ENCODE measurements at places on chromosomes 4 and X.

GRCh38 chr4:10333942-10334341, 123.3 kb downstream of the ZNF518B start:
- no peak for DNase-seq

GRCh38 chr4:188918787-188919186, 779.5 kb downstream of the TRIML1 start:
- DNase-seq: no peak

- peak; percentile 67 for DNase-seq
These were observed 24.0 kb downstream of the SMIM14 start for GRCh38 chr4:39614487-39615162.

DNA sequence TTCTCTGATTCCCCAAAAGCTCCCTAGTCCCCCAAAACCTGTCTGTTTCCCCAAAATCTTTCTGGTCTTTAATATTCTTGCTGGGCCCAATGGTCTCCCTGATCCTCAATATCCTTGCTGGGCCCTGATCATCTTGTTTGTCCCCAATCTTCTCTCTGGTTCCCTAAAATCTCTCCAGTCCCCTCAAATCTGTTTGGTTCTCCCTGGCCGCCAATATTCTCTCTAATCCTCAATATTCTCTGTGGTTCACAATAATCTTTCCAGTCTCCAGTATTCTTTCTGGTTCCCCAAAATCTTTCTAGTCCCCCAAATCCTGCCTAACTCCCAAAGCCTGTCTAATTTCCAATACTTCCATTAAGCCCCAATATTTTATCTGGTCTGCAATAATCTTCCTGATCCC, 18.5 kb downstream of the P2RY8 start:
- no peak for DNase-seq

DNA sequence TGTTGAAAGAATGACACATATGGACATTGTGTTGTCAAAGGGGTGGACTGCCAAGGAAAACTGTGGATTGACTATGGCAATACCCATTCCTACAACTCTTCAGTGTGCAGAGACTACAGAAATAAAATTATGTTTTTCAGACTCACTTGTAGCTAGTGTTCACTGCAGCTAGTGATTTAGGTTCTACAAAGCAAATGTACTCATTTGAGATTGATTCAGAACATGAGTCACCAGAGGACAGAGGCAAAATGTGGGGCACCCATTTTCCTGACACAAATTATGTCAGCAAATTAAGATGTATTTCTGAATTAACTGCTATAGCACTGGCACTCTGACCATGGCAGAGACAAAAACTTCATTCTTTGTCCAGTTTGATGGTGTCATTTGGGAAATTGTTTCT, 40.7 kb downstream of the SPCS3 start:
- DNase-seq: no peak

GRCh38 chr4:37989398-37990260, 29.4 kb downstream of the PTTG2 start:
- peak; percentile 32 for DNase-seq

DNA sequence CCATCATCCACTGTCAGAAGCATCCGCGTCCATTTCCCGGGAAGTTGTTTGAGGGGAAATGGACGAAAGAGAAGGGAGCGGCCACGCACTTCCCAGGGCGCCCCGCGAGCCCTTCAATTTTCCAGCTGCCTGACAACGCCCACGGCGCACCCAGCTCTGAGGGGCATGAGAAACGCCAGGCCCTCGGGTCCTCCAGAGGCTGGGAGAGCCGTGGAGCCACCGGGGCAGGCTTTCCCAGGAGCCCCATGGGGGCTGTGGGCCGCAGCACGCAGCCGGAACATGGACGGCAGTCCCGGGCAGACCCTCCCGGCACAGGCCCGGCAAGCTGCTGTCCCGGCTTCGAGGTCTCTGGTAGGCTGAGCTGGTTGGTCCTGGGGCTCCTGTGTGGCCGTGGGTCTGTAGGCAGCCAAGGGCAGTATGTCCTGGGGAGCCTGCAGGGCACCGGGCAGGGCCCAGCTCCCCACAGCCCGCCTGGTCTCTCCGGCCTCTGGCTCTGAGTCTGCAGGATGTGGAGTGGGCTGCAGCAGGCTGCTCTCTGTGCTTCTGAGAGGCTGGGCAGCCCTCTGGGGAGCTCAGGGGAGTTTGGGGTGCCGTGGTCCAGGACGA, 115.2 kb downstream of the FAM53A start:
- no peak for DNase-seq

DNA sequence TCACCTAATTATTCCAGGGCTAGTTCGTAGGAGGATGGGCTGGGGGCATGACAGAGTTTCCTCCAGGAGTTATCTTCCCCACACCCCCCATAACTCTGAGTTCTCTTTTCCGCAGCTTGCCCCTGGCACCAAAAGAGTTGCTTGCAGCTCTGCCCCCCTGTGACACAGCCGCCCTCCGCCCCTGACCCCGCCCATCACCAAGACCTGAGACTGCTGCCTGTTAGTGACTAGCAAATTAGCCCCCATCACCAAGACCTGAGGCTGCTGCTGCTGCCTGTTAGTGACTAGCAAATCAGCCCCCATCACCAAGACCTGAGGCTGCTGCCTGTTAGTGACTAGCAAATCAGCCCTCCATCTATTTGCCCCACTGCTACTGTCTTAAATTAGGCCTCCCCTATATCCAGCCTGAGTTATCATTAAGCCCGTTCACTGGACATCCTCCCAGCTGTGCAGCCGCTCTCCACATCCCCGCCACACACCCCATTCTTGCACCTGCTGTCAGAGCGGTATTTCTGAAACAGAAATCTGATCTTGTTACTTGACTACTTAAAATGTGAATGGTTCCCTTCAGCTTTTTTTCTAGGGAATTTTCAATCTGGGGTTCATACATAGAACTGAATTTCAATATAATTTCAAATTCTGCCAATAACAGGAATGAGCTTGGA, 1.5 kb upstream of the PAPSS1 start:
- no peak for DNase-seq

- DNase-seq: no peak
These were observed 2347.1 kb downstream of the PCDH7 start for GRCh38 chr4:33067221-33067620.

DNA sequence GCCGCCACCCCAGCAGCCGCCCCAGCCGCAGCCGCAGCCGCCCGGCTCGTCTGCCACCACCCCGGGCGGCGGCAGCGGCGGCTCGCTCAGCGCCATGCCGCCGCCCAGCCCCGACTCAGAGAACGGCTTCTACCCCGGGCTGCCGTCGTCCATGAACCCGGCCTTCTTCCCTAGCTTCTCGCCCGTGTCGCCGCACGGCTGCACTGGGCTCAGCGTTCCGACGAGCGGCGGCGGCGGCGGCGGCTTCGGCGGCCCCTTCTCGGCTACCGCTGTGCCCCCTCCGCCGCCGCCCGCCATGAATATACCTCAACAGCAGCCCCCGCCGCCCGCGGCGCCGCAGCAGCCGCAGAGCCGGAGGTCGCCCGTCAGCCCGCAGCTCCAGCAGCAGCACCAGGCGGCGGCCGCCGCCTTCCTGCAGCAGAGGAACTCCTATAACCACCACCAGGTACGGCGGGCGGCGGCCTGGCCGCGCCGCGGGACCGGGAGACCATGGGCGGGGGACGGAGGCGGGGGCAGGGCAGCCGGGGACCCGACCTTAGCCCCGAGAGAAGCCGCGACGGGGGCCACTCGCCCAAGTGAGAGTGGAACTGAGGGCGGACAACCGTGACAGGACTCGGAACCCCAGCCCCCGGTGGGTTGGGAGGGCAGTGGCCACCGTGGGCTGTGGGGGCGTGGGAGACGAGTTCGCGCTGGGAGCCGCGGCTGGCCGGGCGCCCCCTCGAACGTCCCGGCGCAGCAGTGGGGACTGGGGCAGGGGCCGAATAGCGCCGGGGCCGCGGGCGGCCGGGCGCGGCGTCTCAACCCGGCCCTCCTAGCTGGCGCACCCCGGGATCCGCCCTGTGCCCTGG, 1.8 kb downstream of the CPEB2 start:
- peak; percentile 30 for DNase-seq

DNA sequence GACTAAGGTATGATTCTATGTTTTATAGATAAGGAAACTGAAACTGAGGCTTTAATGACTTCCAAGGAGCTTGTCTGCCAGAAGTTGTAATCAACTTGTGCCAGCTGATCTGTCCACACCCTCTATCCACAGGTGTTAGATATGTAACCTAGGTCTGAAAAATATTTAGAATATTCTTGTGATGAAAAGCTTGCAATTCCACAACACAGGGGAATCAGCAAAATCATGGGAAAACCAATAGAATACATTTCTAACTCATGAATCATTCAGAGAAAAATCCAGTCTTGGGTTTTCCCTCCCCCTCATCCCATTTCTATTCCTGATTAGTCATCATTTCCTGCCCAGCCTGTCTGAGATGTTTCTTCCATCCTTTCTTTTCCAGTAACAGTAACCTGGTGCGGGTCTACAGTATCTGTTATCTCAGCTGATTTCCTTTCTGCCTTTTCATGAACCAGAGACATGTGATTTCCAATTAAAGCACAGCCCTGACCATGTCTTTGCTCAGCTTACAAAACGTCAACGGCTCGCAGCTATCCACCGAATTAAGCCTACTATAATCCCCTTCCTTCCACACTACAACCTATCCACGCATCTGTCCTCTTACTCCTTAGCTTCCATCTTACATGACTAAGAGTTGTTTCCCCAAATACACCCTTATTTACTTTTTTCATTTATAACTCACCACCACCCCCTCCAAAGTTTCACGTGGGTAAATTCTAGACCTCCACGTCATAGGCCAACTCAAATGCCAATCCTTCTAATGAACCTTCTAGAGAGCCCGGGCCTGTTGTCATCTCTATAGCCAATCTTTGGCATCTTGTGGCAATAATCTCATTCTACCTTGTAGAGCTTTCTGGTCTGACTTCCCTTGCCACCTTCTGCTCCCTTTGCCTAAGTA, 961 bp upstream of the NOCT start:
- peak; percentile 98 for DNase-seq

- peak; percentile 64 for DNase-seq
These were observed 568 bp upstream of the CASP6 start for GRCh38 chr4:109703664-109704361.

DNA sequence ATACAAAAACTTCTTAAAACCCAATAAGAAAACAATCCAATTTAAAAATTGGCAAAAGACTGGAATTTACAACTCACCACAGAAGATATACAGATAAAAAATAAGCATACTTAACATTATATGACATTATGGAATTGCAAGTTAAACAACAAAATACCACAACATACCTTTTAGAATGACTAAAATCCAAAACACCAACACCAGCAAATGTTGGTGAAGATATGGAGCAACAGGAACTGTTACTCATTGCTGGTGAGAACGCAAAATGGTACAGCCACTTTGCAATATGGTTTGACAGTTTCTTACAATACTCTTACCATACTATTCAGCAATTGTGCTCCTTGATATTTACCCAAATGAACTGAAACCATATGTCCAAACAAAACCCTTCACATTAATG, 112.4 kb downstream of the ADGRL3 start:
- no peak for DNase-seq

DNA sequence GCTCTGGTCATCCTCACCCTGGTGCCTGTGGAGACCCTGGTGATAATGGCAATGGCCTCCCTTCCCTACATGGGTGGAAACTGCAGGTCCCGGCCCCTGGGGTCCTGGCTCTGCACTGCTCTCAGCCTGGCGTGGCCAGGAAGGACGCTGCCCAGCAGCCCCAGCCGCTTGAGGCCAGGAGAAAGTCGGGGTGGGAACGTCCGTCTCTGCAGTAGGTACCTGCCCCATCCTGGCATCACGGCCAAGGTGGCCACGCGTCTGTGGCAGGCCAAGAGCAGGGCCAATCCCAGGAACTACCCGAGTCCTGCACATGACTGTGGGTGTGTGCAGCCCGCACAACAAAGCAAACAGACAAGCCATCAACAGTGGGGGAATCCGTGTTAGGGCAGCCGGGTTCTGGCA, 33.8 kb downstream of the FGFRL1 start:
- no peak for DNase-seq

DNA sequence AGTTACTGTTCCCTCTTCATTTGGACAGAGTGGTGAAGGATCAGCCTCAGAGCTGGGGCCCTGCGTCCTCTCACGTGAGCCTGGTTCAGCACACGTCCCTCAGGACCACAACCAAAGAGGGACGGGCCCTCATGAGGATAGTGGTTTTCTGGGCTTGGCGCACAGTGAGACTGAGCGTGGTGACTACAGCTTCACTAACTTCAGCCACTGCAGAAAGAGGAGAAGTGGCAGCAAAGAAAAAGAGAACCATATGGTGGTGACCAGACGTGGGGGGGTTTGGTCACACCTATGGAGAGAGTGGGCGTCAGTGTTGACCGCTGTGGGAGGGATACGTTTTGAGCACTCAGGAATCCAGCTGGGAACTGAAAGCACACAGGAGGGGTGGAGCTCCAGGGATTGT, 21.8 kb upstream of the TNIP3 start:
- no peak for DNase-seq

DNA sequence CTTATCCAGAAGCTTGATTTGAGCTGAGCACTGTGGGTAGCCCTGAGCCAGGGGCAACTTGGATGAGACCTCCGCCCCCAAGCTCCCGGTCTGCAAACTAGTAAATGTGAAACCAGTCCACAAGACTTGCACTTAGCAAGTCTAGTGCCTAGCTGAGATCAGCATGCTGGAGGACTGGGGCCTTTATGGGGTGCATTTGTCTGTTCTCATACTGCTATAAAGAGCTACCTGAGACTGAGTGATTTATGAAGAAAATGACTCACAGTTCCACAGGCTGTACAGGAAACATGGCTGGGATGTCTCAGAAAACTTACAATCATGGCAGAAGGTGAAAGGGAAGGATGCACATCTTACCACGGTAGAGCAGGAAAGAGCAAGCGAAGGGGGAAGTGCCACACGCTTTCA, 42.1 kb upstream of the HOPX start:
- no peak for DNase-seq

GRCh38 chr4:74092957-74093356, 6.0 kb downstream of the CXCL2 start:
- peak; percentile 63 for DNase-seq

DNA sequence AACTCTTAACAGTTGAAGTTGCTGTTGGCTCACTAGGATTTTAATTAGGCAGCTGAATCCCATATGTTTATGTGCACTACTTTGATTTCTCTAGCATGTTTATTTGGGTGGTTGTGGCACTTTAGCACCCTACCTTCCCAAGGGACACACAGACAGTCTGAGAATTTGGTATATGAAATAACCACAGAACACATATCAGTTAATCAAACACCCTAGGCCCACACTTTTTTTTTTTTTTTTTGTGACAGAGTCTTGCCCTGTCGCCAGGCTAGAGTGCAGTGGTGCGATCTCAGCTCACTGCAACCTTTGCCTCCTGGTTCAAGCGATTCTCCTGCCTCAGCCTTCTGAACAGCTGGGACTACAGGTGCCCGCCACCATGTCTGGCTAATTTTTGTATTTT, 130.5 kb downstream of the DCK start:
- DNase-seq: no peak
